CD4-positive, alpha-beta T cell treated with Interleukin-17A for 1 hour (primary cell): ENCODE measurements at places on chromosomes 4 and X.

DNA sequence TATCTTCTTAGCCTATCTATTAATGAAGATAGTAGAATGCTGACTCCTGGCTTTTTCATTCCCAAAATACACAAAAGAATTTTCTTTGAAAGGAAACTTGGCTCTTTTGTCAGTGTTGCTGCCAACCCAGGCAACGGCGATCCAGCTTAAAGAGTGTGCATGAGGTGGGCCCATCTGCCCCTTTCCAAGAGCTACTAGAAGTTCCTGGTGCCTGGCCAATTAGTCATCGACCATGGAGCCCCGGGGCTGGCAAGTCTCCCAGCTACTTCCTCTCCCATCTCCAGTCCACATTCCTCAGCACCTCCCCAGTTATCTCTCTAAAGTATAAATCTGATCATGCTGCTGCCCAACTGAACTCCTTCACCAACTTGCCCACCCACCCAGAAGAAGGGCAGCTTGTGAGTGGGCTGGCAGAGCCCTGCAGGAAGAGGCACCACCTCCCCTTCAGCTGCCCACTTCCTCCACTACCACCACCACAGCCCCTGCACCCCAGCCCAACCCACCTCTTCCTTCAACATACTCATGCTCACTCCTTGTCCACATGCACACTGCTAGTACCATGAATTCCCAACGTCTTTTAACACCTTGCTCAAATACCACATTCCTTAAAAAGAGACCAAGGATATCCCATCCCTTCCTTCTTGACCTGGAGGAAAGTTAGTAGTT is 158.2 kb upstream of the MAP3K15 start:
- no peak for DNase-seq

- no peak for DNase-seq
These were observed 711.0 kb downstream of the C4orf33 start for GRCh38 chr4:129806986-129807385.

GRCh38 chrX:12138361-12139313 is at the start of gene FRMPD4:
Gene FRMPD4 (plus strand): TSS chrX:12138473. CDS start chrX:12138972, 499 bp downstream.
- no peak for DNase-seq

DNA sequence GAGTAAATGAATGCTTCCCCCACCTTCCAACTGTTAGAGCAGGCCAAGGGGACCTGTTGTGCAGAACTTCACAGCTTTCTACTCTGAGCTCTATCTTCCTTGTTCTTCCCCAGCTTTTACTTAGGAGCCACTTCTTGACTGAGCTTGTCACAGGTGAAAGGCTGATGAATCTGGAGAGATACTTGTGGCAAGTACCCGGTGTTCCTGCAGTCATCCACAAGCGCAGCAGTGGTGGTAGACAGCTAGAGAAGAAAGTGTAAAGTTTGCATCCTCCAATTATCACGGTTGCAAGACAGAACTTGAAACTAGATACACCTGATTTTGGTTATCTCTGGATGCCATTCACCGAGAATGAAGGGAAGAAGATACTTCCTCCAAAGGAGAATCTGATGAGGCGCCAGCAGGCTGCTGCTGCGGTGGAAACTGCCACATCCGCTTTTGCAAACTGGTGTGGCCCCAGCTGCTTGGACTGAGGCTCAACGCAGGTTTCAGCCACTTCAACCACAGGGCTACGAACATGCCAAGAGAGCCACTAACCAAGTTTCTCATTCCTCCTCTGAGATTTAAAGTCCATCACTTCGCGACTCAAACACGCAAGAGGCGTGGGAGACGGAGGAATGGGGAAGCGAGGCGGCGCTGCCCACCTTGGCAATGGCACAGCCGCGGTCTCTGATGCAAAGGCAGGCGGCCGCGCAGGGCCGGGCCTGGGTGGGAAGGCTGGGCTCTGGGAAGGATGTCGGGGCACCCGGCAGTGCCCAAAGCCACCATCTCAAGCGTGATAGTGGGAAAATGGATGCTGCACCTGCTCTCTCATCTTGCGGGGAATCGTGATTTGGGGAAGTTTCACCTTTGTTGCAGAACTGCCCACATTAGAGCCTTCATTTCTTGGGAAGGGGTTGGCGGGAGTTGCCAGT is 1.3 kb upstream of the FHIP1A start:
- peak; percentile 33 for DNase-seq

GRCh38 chrX:15116900-15117299 is 153.0 kb downstream of the ASB9 start:
- no peak for DNase-seq

- DNase-seq = no peak
These were observed 175.9 kb downstream of the TSPAN5 start for GRCh38 chr4:98482503-98482846.

GRCh38 chrX:69179380-69179911 is 14.2 kb upstream of the PJA1 start:
- no peak for DNase-seq

DNA sequence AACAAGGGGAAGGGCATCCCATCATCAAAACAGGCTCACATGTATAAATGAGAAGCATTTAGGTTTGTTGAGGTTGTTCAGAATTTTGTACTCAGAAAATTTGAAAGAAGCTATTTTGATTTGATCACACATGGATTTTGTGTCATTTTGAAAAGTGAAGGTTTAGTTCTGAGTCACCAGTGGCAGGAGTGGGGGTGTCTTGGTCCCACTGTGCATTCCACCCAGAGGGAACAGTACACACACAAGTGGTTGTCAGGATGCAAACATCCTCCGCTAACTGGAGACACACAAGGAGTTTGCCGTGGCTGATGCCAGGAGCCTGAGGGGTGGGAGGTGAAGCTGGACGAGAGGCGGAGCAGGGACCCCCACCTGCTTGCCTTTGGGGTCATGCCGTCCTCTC is 198.2 kb upstream of the PSAPL1 start:
- DNase-seq = no peak

DNA sequence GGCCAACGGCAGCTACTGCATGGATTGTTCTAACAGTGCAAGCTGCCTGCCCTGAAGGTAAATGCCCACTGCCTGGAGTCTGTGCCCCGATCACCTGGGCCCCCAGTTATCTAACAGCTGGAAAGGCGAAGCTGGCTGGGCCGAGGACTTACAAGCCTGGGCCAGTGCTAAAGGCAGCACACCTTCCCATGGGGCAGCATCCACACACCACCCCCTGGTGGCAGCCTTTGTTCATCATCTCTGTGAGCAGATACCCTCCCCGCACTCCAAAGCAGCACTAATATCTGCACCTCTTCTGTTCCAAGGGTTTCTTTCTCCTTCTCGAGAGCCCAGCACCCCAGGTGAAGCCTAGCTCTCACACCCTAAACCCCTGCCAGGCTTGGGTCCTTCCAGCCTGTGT is 7.6 kb downstream of the SLC2A9 start:
- DNase-seq = peak; percentile 17

GRCh38 chr4:40953283-40954087 is 203.7 kb downstream of the NSUN7 start:
- no peak for DNase-seq

DNA sequence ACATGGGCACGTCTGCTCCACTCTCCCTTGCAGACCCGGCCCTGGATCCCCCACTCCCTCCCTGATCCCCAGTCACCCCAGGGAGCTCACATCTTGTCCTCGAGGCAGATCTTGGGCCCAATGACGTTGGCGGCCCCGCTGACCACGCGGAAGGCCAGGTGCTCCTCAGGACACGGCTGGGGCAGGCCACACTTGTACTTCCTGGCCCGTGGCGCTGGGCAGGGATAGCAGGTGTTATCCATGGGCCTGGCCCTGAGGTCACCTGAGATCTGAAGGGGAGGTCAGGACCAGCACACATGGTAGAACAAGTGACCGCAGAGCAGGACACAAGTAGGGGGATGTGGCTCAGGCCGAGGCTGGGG is 7.7 kb downstream of the FAM3A start:
- no peak for DNase-seq

DNA sequence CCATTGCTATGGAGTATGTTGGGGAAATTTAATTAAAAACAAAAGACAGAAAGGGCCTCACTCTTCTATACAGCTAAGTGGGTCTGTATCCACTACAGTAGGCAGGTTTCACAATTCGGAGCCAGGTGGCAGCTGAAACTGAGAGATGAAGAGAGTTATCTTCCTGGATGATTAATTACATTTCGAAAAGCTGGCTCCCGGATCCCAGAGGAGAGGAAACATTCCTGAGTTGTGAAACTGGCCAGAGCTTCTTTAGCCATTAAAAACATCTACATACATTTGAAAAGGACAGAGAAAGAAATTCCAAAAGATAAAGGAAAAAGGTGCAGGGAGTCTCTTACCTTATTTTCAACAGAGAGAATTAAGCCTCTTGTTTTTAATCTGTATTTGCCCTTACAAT is 15.5 kb upstream of the PDZD4 start:
- DNase-seq = no peak

DNA sequence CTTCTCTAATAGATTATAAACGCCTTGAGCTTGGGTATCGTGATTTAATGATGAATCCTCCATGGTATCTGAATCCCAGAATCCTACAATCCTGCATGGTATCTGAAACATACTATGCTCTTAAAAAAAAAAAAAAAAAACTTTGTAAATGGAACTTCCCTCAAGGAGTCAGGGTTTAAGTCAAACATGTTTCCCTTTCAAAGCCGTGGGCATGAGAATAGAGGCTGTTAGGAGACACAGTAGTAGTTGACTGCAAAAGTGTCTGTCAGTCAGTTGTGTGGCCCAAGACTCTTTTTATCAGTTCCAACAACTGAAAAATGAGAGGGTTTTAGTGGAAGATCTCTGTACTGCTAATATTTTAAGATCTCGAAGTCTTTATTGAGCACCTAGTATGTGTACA is 2.4 kb upstream of the HS3ST1 start:
- DNase-seq = no peak

GRCh38 chr4:98613453-98614075 is 44.8 kb downstream of the TSPAN5 start:
- DNase-seq = no peak

- no peak for DNase-seq
These were observed 42.4 kb downstream of the N4BP2 start for GRCh38 chr4:40099010-40099409.

GRCh38 chr4:8171266-8171665 is 12.7 kb upstream of the ABLIM2 start:
- DNase-seq = no peak

- peak; percentile 25 for DNase-seq
These were observed 855 bp downstream of the GPRASP2 start for GRCh38 chrX:102712981-102713625.

- DNase-seq = no peak
These were observed 28.8 kb downstream of the CHRNA9 start for GRCh38 chr4:40363945-40364344.

- DNase-seq = no peak
These were observed 591 bp upstream of the ACSL4 start for GRCh38 chrX:109733613-109734083.

GRCh38 chr4:37594099-37594498 is 92.1 kb downstream of the RELL1 start:
- DNase-seq = no peak

- DNase-seq = no peak
These were observed 320.1 kb downstream of the BMPR1B start for GRCh38 chr4:95077864-95078263.

DNA sequence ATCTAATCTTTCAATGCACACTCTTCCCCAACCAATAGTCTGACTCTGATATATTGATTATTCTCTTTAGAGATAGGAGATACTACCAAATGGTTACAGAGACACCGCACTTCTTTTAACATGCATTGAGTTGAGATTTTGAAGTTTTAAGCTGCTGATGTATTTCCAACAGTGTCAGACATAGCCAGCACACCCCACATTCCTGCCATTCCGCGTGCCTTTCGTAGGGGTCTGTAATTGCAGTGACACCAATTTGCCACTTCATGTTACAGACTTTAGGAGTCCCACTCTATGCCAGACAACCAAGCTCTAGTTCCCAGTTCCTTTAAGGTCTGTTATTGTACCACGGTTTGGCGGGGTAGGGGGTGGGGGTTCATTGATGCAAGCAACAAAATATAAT is 618.2 kb upstream of the FRG1 start:
- DNase-seq = no peak

DNA sequence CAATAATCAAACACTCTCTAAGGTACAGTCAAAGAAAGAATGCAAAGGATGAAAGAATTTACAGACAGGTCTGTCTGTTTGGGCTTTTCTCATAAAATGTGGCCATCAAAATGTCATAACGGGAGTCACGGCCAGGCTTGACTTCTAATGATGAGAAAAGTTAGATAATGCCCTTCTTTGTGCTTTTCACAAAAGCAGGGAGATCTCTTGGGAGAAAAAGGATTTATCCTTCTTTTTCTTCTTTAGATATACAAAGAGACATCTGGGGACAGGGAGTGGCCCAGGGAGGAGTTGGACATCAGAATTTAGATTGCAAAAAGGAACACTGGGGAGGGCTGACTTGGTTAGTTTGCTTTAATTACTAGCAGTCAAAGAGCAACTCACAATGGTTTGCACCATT is 93.1 kb downstream of the SLC39A8 start:
- no peak for DNase-seq

DNA sequence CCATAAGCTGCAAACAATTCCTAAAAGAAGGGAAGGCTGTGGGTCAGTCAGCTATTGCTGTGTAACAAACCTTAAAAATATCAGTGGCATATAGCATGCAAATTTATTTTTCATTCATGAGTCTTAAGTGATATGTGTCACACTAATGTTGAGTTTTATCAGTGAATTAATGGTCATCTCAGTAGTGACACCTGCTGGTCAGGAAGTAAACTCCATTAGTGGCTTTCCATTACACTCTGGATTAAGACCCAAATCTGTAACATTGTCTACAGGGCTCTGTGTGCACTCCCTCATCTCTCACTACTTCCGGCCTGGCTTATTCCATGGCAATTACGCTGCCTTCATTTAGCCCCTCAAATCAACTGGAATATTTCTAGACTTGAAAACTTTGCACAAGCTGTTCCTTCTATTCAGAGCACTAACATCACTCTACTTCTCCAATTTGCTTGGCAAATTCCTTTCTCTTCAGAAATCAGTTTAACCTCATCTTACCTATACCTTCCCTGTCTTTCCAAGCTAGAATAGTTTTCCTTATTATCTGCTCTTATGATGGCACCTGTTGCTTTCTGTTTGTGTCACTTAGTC is 217.3 kb upstream of the TAPT1 start:
- peak; percentile 35 for DNase-seq

DNA sequence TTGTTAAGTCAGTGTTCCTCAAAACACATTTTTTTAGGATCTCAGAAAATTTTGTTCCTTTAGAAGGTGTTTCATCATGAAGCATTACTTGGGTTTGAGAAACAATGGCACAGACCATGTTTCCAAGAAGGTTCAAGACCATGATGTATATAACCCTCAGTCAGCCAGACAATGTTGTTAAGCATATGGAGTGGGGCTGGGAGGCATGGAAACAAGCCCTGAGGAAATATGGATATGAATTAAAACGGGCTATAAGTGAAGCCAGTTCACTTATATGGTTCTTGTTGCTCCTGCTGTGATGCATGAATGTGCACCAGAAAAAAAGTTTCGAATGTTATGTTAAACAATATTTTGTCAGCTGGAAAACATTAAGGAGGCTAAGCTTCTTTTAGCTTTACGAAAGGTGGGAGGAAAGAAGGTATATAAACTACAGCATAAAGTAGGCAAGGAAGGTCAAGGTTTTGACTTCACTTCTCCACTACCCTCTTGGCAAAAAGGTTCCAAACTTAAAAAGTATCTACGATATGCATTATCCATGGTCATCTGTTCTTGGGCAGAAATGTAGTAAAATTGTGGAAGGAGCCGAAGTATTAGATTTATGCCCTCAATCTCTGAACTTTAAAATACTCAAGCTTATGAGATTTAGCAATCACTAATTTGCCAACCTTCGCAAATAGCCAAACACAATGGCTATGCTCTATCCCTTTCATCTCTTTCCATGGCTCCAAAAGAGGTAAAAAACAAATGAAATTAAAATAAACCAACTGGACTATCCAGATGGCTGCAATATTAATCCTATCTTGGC is 277.3 kb downstream of the CHIC1 start:
- no peak for DNase-seq

GRCh38 chrX:82127228-82128123 is 925.6 kb downstream of the SH3BGRL start:
- peak; percentile 40 for DNase-seq

- DNase-seq = no peak
These were observed 43.3 kb upstream of the SOD3 start for GRCh38 chr4:24751926-24752539.
